ENCODE measurements at places on chromosomes 3 and 15.

DNA sequence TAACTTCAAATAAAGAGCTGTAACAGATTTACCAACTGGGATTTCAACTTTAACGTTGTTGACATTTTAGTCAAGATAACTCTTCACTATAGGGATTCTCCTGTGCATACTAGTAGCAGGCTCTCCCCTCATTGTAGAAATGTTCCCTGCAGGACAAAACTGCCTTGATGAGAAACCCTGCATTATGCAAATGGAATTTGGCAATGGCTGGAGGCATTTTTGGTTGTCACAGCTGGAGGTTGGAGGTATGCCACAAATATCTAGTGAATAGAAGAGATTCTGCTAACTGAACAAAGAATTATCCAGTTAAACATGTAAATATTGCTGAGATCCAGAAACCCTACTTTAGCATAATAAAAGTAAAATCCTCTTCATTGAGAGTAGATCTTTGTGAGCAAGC is 928.8 kb upstream of the ALCAM start:
- DNase-seq: no peak

GRCh38 chr15:73367624-73368300 is 996 bp downstream of the HCN4 start:
- no peak for DNase-seq

DNA sequence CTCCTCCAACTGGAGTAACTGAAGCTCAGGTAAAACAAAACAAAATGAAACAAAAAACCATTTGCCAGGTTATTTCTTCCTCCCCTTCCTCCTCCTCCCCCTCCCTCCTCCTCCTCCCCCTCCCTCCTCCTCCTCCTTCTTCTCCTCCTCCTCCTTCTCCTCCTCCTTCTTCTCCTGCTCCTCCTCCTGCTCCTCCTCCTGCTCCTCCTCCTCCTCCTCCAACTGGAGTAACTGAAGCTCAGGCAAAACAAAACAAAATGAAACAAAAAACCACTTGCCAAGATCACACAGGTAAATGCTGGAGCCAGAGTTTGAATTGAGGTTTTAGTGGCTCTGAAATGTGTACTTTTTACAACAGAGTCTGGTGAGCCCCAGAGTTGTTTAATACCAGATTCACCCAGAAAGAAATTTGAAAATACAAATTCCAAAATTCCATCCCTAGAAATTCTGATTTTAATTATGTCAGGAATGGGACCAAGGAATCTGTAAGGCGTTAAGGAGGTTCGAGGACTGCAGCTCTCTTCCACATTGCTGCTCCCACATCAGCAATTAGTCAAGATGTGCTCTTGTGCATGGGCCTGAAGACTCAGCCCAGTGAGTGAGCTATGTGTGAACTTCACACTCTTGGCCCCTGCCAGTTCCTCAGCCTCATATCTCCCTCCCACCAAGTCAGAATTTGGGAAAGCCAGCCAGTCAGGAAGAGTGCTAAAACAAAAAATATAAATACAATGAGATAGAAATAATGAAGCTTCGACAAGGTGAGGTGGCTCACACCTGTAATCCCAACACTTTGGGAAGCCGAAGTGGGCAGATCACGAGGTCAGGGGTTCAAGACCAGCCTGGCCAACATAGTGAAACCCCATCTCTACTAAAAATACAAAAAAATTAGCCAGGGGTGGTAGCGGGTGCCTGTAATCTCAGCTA is 31.6 kb upstream of the ZNF770 start:
- no peak for DNase-seq

GRCh38 chr15:60012695-60013094 is 8.6 kb downstream of the FOXB1 start:
- DNase-seq: no peak
